ENCODE measurements at places on chromosomes 4 and X. TPM values are rescaled to one million over a fixed set of nuclear protein-coding genes. Genes with fewer than 3 reads are reported as not detected.

DNA sequence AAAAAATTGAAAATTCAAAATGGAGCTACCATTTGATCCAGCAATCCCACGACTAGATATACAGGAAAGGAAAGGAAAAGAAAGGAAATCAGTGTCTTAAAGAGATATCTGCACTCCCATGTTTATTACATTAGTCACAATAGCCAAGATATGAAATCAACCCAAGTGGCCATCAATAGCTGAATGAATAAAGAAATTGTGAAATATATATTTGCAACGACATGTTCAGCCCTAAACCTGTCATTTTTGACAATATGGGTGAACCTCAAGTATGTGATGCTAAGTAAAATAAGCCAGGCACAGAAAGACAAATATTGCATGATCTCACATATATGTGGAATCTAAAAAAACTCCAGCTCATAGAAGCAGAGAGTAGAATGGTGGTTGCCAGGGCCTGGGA is 155.1 kb downstream of the ANXA5 start:
- DNase-seq: no peak

- no peak for DNase-seq
Observed at GRCh38 chrX:112646651-112647050, 33.1 kb downstream of the LHFPL1 start.

GRCh38 chr4:157992038-157992705 is 180.7 kb downstream of the GASK1B start:
- no peak for DNase-seq

DNA sequence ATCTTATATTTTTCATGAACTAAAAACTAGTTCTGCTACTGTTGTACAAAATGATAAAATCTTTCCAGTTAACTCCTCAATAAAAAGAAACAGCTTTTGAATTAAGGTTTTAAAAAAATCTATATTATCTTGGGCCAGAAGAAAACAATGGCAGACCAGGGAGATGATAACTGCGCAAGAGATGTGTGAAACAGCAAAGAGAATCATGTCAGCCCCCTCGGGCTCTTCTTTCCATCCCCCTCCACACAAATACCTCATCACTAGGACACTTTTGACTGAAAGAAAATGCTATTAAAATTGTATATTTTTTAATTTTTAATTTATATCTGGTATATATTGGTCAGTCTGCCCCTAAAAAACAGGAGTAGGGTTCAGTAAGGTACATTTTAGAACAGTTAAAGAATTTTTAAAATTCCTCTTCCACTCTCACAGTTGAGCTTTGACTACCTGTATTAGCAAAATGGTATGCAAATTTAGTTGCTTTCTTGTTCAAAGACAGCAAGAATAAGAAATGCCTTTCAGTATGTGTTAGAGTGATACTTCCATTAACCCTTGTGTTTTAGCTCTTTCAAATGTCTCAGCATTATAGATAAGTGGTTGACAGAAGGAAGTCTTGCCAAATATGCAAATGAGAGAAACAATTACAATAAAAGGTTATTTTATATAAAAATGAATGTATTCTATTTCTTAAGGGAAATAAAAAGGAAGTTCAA is 36.4 kb upstream of the LCORL start:
- DNase-seq: no peak

- no peak for DNase-seq
Observed at GRCh38 chrX:11420851-11421250, 127.6 kb downstream of the AMELX start.

DNA sequence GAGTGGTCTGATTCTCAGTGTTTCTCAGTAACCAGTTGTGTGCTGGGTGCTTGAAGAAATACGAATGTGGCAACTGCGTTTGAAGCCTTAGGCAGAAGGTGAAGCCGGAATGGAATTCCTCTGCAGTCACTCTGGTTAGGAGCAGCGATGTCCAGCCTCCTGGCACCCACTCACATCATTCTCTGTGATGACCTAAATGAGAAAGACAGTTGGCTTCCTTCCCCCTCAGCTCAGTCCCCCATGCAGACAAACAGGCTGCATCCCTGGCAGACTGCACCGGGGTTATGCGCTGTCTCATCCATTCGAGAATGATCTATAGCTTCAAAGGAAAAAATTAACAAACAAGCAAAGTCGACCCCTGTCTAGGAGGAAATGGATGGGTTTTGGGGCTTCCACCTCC is 170.1 kb upstream of the SCML1 start:
- no peak for DNase-seq

GRCh38 chr4:106602711-106603110 is 234.1 kb upstream of the GIMD1 start:
- DNase-seq: no peak

- DNase-seq: no peak
Observed at GRCh38 chr4:38983787-38984598, 48.2 kb downstream of the TMEM156 start.

The VCX3B gene
- total RNA-seq: not detected

The SYP gene
- total RNA-seq: 4.5 TPM

The ENPEP gene
- total RNA-seq: 4.5 TPM

The LNX1 gene
- total RNA-seq: 9.0 TPM

Measured in esophagus muscularis mucosa (tissue), 4 donors.